Chondrocyte (in vitro differentiated cells): ENCODE measurements at places on chromosomes 2 and 18. TPM values are rescaled to one million over a fixed set of nuclear protein-coding genes. Genes with fewer than 3 reads are reported as not detected.

DNA sequence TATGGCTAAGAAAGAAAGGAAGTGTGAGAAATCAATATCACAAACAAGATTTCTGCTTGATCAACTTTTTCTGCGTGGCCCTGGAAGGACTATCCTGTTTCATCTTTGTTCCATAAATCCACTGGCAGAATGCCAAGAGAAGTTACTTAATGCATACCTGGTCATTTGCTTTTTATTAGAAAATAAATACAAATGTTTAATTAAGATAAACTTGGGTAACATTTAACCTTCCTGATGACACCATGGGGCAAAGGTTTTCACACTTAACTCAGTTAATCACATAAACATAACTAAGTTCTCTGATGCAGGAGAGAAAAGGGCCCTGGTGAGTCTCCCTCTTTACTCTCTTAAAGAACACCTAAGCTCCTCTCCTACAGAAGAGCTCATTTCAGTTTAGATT lies 203.3 kb downstream of the AFF3 start:
- no peak for DNase-seq

GRCh38 chr2:68032702-68033101 lies 30.1 kb downstream of the C1D start:
- DNase-seq: no peak

GRCh38 chr2:43838560-43839267 lies at the start of the genes ABCG5 and ABCG8:
Gene ABCG5 (minus strand): TSS chr2:43838839. CDS start chr2:43838679, 160 bp downstream.
Gene ABCG8 (plus strand): TSS chr2:43838971. CDS start chr2:43839054, 83 bp downstream.
- DNase-seq: no peak

GRCh38 chr2:241842620-241843211 lies 16.0 kb downstream of the PDCD1 start:
- DNase-seq: no peak

GRCh38 chr2:16203069-16203468 lies 262.7 kb downstream of the MYCN start:
- no peak for DNase-seq

DNA sequence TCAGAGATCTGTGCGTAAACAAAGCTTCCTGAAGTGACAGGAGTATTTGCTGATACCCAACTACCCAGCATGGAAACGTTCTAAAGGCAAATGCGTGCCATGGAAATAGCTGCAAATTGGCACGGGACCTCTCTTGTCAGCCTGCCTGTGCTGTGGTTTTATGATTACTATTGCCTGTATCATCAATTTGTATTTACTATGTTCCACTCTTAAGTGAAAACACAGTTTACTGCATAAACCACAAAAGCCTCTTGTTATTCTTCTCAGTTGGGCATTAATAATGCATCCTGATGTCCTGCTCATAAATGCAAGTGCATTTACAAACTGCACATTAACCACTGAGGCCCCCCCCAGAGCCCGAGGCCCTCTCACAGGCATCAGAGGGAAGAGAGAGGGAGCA lies 196.6 kb upstream of the SLC35G4 start:
- DNase-seq: no peak

- no peak for DNase-seq
These were observed 39.0 kb downstream of the NPC1 start for GRCh38 chr18:23547306-23547705.

Gene M1AP
- total RNA-seq: 0.35 TPM in 1 of 3 replicates, not detected in the others

Gene MYL12A
- total RNA-seq: 426 to 647 TPM (median 621 TPM) in 3 replicates

Gene ANO7
- 0.48 to 2.2 TPM (median 1.5 TPM) in 3 replicates for total RNA-seq
